ENCODE measurements at places on chromosomes 4 and X. TPM values are rescaled to one million over a fixed set of nuclear protein-coding genes. Genes with fewer than 3 reads are reported as not detected.

- no peak for DNase-seq
These were observed 83.7 kb upstream of the DHRSX start for GRCh38 chrX:2584251-2585157.

GRCh38 chrX:69107747-69108401 is 57.4 kb downstream of the PJA1 start:
- DNase-seq, result no peak

- DNase-seq, result no peak
These were observed 69.6 kb downstream of the CD38 start for GRCh38 chr4:15847746-15848145.

XAGE1A gene
- not detected for total RNA-seq

GRCh38 chr4:53234669-53235068 is 131.2 kb downstream of the SCFD2 start:
- DNase-seq, result no peak

GRCh38 chr4:175705407-175705806 is 106.7 kb downstream of the GPM6A start:
- peak; percentile 84 for DNase-seq

DNA sequence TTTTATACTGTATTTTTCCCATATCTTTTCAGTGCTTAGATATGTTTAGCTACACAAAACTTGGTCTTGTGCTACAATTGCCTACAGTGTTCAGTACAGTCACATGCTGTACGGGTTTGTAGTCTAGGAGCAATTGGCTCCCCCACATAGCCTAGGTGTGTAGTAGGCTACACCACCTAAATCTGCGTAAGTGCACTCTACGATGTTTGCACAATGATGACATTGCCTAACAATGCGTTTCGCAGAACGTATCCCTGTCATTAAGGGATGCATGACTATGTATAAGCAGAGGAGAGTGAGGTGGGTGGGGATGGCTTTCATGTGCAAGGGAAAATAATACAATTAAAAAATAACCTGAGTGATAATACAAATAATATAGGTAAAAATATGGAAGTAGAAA is 131.4 kb downstream of the GBA3 start:
- DNase-seq, result no peak

DNA sequence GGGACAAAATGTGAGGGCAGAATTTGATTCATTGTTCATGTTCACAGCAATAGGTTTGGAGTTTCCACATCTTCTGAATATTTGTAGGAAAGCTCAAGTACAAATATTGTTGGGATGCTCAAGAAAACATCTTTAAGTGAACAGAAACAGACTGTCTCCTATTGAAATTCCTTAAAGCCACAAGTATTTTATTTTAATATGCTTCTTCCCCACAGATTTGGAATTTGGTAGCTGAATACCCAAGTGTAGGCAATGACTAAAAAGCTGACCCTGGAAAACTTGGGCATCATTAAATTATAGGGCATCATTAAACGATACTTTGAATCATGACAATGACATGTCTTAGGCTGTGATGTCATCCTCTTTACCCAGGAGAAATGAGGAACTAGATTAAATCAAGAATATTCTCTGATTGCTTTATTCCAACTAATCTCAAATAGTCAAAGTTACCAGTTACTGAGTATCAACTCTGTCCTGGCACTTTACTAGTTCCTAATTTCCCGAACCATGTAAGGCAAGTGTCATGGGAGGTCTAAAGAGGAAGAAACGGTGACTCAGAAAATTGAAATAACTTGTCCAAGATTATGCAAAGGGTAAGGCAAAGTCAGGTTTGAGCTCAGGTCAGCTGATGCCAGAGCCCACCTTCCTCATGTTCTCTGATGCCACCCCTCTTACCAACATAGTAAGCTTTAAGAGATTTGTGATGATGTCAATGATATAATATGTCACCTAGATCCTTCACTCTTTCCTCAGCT is 223.1 kb upstream of the LEF1 start:
- no peak for DNase-seq

RAP1GDS1 gene
- total RNA-seq, result 33.1 TPM

IL13RA1 gene
- total RNA-seq, result 57.6 TPM

GRCh38 chr4:85738721-85739120 is 263.8 kb downstream of the ARHGAP24 start:
- no peak for DNase-seq

CASP6 gene
- total RNA-seq, result 26.9 TPM

DNA sequence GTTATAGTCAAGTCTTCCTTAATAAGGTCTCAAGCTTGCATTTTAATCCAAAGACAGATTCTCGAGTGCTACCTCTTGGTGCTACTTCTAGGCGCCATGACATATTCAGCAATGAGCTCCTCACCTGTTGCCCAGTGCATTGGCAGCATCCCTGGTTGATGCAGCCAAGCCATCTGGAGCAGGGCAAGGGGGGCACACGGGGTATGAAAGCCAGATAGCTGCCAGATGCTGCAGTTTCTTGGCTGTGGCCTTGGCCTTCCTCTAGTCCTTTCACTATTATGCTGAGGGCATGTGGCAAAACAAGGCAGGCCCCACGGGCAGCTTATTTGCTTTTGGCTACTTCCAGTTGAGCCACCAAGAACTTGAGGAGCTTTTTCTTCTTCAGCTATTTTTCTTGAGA is 168.6 kb upstream of the PGRMC2 start:
- DNase-seq, result no peak

DNA sequence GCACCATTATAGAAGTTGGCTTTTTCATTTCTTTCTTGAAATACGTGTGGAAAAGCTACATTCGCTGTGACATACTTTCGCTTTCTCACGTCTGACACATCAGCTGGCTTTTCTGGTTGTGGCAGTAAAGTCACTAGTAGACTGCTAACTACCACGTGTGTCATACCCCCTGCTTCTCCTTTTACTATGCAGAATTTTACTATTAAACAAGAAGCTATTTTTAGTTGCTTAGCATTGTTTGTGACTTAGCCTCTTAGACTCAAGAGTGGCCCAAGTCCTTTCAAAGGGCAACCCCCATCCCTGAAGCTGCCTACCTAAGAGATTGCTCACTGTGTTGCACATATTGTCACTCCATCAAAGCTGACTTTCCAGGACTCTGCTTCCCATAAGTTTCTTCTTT is 2.1 kb upstream of the IL2 start:
- DNase-seq, result no peak
